Memory B cell (primary cell): ENCODE measurements at places on chromosomes 12 and 14.
A peak's percentile ranks its signal among the peaks of the same experiment; 100 is the strongest.

GRCh38 chr14:102007916-102008418 is 43.6 kb downstream of the DYNC1H1 start:
- DNase-seq, result no peak

- DNase-seq, result no peak
Observed at GRCh38 chr12:100798286-100799160, 3.9 kb downstream of the ANO4 start.

DNA sequence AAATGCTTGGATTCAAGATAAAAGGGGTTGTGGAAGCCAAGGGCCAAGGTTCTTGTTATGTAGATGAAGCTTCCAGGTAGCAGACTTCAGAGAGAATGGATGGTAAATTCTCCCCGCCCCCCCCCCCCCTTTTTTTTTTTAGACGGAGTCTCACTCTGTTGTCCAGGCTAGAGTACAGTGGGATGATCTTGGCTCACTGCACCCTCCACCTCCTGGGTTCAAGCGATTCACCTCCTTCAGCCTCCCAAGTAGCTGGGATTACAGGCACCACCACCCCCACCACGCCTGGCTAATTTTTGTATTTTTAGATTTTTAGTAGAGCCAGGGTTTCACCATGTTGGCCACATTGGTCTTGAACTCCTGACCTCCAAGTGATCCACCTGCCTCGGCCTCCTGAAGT is 4.1 kb downstream of the DGLUCY start:
- no peak for DNase-seq

- no peak for DNase-seq
Observed at GRCh38 chr14:95915330-95915729, 38.7 kb downstream of the TUNAR start.

GRCh38 chr12:92114834-92115233 is 30.8 kb downstream of the BTG1 start:
- DNase-seq, result no peak

DNA sequence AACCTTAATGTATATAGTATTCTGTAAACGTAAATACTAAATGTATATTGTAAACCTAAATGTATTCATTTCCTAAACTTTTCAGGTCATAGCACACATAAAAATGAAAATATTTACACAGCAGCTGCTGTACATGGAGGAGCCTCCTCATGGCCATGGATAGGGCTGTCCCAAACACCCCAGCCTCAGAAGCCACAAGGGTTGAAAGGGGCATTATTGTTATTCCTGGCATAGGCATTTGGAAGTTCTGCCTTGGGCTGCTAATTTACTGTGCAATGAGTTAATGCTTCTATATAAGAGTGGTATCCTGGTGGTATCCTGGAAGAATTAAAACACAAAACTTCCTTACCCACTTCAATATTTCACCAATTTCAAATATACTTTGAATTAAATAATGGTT is 159.4 kb downstream of the SLC5A8 start:
- DNase-seq, result no peak

DNA sequence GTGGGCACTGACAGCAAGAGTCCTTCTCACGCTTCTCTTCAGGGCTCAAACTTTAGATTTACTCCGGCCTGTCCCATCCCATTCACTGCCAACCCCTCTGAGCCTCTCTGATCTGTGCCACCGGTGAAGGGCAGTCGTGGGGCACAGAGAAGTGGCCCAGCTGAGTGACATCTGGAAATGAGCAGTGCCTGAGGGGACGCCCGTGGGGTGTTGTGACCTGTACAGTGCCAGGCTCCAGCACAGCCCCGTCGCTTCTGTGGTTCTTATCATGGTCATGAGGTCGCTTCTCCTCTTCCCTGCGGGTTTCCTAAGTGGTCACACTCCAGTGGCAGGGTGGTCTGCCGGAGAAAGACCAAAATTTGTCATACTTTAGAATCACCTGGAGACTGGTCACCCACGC is 4.1 kb downstream of the BDKRB2 start:
- DNase-seq, result no peak

DNA sequence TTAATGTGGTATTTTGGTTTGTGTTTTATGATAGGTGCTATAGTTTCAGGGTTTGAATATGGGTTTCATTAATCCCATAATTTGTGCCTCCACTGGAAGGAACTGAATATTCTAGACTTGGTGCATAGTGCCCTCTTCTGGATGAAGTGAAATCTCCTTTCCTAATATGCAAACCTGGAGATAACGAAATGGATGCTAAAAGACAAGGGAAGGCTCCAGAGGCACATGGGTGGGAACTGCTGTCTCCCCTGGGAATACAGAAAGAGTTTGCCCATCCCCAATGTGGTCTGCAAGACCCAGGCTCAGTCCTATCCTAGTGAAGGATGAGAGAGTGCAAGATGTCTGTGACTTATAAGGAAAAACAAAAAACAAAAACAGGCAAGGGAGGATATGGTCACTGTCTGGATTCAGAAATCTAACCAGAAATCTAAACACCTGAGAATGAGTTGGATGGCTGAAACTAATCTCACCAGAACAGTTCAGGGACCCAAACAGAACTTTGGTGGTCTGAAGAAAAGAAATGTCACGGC is 142.3 kb upstream of the TMPO start:
- no peak for DNase-seq

DNA sequence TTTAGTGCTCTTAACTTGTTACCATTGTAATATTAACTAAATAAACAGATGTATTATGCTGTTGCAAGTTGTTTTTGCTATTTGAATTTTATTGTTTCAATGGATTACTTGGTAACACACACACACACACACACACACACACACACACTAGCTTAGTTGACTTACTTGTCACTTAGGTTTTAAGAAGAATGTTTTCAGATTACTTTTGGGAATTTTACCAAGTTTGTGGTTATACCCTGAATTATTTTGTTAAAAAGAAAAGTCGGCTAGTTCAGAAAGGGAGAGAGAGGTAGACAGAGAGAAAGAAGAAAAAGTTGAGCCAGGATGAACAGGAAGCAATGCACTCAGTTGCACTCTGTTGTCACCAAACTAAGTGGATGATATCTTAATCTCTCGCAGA is 5.3 kb downstream of the SSTR1 start:
- no peak for DNase-seq

DNA sequence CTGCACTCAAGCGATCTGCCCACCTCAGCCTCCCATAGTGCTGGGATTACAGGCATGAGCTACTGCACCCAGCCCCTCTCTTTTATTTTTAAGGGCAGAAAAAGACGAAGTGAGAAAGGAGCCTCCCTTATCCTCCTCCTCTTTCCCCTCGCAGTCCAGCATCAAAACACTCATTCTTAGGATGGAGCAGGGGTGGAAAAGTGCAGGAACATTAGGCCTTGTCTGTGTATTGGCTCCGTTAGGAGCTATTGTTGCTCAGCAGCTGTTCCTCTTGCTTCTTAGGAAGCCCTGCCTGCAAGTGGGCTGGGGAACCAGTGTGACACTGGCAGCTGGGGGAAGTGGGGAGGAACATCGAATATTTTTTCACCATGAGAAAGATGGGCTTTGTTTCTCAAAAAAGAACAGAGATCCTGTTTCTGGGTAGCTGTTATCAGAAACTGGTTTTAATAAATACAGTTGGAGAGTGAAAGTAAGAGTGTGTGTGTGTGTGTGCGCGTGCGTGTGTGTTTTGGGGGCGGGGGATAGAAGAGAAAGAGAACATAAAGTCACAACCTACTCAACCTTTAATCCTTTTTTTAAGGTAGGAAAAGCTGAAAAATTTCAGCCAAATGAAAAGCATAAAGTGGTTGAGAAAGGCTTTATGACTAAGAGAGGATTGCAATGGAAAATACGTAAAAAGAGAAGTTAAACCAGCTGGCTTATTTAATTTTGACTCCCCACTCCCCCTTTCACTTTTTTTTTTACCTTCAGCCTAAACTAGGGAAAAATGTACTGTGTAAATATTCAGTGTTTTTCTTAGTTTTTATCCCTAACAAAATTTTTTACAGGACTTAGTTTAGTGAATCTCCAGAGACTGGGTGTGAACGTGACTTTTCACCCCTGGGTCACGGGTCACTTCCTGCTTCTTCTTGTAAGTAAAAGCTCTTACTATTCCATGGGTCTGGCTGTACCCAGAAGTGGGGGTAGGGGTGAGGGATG is 197.2 kb upstream of the PLEKHG7 start:
- peak; percentile 32 for DNase-seq

GRCh38 chr12:18552829-18553228 is 185.0 kb downstream of the PLCZ1 start:
- DNase-seq, result no peak

DNA sequence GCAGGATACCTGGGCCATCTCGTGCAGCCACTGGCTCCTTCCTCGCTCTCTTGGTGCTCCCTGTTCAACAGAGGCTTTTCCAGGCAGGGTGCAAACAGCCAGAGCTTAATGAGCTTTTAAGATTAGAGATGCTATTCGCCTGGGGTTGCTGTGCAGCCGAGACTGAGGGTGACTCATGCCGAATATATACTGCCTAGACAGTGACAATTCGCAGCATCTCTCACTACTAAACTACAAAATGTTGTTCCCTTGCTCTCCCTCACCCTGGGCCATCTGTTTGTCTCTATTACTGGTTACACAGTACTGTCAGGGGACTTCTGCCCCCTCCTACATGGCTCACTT is 26.0 kb upstream of the TESC start:
- no peak for DNase-seq

- DNase-seq, result no peak
Observed at GRCh38 chr14:94004015-94004414, 6.9 kb downstream of the CCDC197 start.

DNA sequence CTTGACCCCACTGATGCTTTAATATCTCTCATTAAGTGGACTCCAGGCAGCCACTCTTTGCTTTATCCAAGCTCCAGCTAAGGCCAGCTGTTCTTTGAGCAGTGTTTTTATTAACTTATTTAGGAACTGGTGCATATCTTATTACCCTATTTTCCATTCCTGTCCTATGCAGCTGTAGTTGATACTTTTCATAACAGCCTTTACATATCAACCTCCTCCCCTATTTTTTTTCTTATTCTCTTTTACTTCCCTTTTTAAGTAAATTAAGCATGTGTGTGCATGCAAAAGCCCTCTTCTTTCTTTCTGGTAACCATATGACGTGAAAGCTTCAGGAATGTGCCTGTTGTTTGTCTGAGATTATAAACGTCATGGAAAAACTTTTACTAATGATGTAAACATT is 121.2 kb downstream of the PTPRQ start:
- no peak for DNase-seq

DNA sequence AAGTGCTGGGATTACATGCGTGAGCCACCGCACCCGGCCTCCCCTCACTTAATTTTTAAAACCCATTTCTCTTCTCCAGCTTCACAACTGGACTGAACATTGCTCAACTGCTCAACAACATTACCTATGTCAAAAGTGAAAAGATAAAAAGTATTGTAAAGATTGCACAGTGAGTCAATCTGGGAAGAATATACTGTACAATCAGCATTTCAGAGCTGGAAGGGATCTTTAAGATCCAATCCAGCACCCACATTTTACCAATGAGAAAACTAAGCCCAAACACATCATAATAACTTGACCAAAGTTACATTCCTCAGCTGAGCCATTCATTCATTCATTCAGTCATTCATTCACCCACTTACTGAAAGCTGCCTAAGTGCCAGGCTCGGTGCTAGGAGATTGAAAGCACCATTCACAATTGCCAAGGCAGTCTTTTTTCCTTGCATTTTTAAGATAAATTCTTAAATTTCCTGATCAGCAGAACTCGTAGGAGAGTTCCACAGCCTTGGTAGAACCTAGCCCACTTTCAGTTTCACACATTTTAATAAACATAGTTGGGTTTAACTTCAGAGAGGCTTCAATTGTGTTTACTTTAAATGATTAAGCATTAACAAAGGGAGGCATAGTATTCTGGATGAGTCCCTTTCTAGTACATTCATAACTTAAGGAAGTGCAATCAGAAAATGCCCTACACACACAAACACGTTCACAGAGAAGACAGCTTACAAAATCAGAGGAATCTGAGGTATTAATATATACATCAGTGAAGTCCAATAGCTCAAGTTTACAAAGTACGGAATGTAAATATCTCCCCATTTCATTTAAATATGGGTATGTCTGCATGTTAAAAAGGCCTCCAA is 3.0 kb downstream of the GALNT4 start:
- DNase-seq, result no peak

- DNase-seq, result no peak
Observed at GRCh38 chr14:94601884-94602391, 10.3 kb upstream of the SERPINA3 start.
